ENCODE measurements at places on chromosomes 12 and 14.

DNA sequence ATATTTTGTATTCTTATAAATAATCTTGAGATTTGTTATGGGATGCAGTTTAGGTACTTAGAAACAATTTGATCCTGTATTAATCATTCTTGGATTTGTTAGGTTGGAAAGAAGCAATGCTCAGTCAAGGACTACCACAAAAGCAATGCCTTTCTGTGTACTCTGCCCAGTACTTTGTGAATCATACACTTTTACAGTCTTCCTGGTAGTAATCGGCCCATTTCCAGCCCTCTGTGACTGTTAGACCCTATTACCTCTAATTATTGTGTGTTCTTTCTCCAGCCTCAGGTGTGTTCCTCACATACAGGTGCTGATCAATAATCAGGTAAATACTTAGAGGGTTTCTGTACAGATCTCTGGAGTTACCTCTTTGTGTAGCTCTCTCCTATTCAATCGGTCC, 609.0 kb downstream of the KCNH5 start:
- no peaks in the 10 kb centered on the region for H3K4me1 ChIP-seq
- peak; percentile 61 for DNase-seq
- H3K36me3 ChIP-seq, result no peaks in the 10 kb centered on the region
- H3K27me3 ChIP-seq, result no peaks in the 10 kb centered on the region
- no peak overlapping the region for H3K4me3 ChIP-seq

GRCh38 chr12:94186278-94187241, 38.2 kb downstream of the PLXNC1 start:
- DNase-seq, result peak; percentile 17
- H3K27ac ChIP-seq, result no peak overlapping the region
- H3K27me3 ChIP-seq, result no peaks in the 10 kb centered on the region
- H3K4me3 ChIP-seq, result no peak overlapping the region

DNA sequence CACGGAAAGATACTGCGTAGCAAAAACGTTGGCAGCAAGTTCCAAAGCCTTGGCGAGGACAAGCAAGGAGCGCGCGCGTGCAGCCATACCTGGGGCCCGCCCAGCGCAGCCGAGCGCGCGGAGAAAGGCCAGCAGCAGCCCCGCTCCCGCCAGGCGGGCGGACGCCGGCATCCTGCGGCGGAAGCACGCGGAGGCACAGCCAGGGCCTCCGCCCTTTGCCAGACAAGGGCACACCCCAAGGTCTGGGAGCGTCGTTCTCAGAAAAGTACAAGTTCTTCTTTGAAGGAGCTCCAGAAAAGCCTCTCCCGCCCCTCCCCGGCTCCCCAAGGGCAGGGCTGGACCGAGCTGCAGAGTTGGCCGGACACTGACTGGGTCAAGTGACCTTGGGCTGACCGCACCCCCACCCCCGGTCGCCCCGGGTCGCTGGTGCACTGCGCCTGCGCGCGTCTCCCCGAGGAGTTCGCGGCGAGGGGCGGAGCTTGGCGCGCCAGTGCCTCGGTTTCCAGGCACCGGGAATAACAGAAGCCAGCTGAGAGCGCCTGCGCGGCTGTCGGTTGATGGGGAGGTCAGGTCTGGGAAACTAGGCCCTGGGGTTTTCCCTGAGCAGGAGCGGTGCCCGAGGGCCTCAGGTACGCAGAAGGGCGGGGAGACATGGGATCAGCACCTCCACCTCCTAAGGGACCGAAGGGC, at the start of gene ZC2HC1C:
ZC2HC1C (plus strand) TSS at position 521 of the 690 bp plus-strand sequence. CDS start 933 bp downstream, outside the sequence.
- peak; percentile 98 for DNase-seq
- H3K4me1 ChIP-seq, result peaks cover 12% of the 10 kb centered on the region
- H3K4me3 ChIP-seq, result peak within 1 kb of the TSS; percentile 73
- H3K36me3 ChIP-seq, result no peaks in the 10 kb centered on the region
- H3K27me3 ChIP-seq, result no peaks in the 10 kb centered on the region

DNA sequence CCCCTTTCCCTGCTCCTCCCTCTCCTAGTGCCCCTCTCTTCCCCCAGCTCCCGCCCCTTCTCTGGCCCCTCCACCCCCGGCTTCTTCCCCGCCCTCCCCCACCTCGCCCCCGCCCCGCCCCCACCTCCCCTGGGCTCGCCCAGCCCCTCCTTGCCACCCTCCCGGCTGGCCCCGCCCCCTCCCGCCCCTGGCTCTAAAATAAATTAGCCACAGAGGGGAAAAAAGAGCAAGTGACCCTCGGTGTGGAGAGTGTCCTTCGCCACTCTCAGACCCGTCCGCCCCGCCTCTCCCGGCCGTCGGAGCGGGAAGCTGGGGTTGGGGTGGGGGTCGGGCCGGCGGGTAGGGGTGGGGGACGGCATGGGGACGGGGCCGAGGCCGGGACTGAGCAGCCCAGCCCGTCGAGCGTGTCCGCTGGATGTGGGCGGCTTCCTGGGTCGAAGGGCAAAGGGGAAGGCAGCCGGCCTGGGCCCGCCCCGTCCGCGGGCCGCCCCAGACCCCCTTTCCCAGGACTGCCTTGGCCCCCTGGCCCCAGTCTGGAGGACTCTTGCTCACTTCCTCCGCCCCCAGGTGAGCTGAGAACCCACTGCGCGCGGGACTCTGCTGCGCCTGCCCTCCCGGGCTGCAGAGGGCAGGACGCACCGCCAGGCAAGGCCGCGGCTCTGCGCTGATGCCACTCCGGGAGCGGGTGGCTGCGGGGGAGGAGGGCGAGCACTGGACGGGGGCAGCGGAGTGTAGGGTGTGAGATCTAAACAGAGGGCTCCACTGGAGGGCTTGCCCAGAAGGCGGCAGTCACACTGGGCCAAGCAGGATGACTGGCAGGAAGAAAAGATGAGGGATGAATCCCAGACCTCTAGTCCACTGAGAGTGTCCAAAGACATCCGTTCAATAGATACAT, 570 bp upstream of the FIGNL2 start:
- H3K27ac ChIP-seq, result no peak overlapping the region
- peaks cover 57% of the 10 kb centered on the region for H3K27me3 ChIP-seq
- H3K4me1 ChIP-seq, result peaks cover 19% of the 10 kb centered on the region
- H3K4me3 ChIP-seq, result no peak overlapping the region
- no peaks in the 10 kb centered on the region for H3K36me3 ChIP-seq

DNA sequence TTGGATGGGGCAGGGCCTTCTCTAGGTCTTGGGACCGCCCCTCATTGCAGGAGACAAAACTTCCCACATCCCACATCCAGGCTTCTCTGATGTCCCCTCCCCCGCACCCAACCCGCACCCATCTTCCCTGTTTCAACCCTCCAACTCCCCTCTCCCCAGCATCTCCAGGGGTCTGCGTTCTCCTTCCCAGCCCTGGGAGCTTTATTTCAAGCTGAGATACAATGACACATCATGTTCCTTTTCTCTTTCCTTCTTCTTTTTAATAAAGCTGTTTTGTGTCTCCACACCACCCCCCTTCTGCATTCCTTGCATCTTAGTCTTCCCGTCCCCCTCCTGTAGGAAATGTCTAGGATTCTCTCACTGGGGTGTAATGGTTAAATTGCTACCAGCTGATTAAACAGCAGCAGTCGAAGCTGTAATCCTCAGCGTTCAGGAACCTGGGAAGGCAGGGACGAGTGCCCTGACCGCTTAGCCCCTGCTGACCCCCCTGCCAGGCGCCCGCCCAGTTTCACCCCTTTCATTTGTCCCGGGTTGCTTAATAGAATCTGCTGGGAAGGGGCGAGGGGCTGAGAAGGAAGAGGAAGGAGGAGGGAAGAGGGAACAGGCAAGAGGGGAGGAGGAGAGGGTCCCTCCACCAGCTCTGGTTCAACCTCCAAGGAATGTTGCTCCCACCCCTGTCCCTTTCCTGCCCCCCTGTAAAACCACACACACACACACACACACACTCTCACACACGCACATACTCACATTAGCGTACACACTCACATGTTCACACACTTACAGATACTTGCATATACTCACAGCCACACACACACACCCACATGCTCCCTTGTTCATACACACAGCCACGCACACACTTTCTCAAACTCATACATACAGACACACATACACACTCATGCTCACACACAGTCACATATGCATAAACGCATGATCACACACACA, 104.5 kb upstream of the MED13L start:
- H3K4me1 ChIP-seq, result peaks cover 15% of the 10 kb centered on the region
- DNase-seq, result peak; percentile 35
- H3K4me3 ChIP-seq, result no peak overlapping the region

DNA sequence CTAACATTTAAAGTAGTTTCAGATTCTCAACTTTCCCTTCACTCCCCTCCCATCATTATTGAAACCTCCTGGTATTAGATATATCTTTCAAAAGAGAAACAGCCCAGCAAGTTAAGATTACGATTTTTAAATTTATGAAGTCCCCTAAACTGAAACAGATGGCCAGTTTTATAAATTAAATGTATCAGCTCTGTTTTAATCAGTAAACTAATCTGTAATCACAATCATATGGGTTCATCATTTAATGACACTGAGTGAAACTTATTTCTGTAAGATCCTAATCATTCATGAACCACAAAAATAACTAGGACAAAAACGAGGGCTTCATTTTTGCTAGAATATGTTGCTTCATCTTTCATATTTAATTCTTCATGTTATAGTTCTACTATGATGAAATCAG, 137.8 kb downstream of the EPS8 start:
- H3K4me1 ChIP-seq, result no peaks in the 10 kb centered on the region
- peaks cover 32% of the 10 kb centered on the region for H3K36me3 ChIP-seq

DNA sequence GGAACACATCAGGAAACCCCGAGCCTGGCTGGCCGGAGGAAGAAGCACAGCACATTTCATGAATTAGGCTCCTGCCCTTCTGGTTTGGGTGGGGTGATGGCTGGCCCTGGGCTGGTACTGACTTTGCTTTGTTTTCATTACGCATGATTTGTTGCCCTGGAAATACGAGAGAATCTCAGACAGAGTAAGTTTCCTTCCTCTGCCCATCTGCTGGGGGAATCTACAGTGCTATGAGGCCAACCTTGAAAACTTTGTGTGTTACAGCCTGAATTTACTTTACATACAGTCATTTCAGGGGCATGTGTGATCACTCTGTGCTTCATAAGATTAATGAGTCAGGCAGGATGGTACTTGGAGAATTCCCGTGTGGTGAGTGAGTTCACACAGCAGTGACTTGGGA, 20.5 kb upstream of the SLC5A8 start:
- H3K4me3 ChIP-seq, result no peak overlapping the region
- no peaks in the 10 kb centered on the region for H3K36me3 ChIP-seq
- no peaks in the 10 kb centered on the region for H3K4me1 ChIP-seq
- DNase-seq, result no peak
- no peaks in the 10 kb centered on the region for H3K27me3 ChIP-seq
- H3K27ac ChIP-seq, result no peak overlapping the region

DNA sequence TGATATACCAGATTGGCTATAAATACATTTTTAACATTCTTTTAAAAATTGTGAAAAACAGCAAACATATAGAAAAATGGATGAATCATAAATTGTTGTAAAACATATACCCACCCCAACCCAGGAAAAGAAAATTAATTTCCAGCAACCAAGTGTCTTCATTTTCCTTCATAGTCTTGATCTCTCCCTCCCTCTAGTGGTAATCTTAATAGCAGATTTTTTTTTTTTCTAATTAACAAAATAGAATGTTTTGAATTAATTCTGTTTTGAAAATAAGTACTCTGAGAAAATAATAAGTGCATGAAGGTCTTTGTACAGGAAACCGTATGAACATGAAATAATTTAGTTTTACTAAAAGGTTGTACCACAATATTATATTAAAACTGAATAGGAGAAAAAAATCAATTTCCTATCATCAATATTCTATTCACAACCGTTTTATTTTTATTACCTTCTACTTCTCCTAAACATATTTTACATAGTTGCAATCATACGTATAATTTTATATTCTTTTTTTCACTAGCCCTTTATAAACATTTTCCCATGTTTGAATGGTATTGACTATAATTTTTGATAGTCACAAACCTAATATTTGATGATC, 7.0 kb downstream of the ETNK1 start:
- H3K27me3 ChIP-seq, result no peaks in the 10 kb centered on the region
- no peak for DNase-seq
- H3K27ac ChIP-seq, result no peak overlapping the region
- H3K4me1 ChIP-seq, result peaks cover 3% of the 10 kb centered on the region
- H3K36me3 ChIP-seq, result peaks cover 10% of the 10 kb centered on the region

DNA sequence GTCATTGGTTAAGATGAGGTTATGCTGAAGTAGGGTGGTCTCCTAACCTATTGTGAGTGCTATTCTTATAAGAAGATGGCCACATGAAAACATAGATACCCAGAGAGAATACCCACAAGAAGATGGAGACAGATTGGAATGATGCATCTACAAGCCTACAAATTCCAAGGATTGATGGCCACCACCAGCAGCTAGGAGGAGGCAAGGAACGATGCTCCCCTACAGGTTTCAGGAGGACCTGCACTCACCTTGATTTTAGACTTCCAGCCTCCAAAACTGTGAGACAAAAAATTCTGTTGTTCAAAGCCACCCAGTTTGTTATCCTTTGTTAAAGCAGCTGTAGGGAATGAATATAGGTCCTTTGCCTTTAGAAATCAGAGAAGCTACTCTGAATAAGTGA, 227.4 kb downstream of the NEDD1 start:
- DNase-seq, result no peak
- no peak overlapping the region for H3K27ac ChIP-seq
- no peaks in the 10 kb centered on the region for H3K36me3 ChIP-seq

GRCh38 chr12:93563807-93564538, 8.5 kb upstream of the SOCS2 start:
- peaks cover 8% of the 10 kb centered on the region for H3K36me3 ChIP-seq
- no peaks in the 10 kb centered on the region for H3K27me3 ChIP-seq
- H3K27ac ChIP-seq, result no peak overlapping the region
- no peak for DNase-seq
- no peak overlapping the region for H3K4me3 ChIP-seq

DNA sequence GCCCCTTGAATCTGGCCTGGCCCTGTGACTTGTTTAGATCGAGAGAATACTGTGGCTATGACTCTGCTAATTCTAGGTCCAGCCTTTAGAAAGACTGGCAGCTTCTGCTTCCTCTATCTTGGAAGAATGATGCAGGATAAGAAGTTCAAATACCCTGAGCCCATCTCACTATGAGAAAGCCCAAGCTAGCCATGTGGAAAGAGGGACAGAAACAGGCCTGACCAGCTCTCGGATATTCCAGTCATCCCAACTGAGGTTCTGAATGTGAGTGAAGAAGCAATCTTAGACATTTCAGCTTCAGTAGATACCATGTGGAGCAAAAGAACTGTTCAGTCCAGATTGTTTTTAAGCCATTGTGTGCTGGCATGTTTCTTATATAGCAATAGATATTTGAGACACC, 17.3 kb upstream of the KRR1 start:
- H3K36me3 ChIP-seq, result no peaks in the 10 kb centered on the region
- H3K27me3 ChIP-seq, result no peaks in the 10 kb centered on the region
- no peaks in the 10 kb centered on the region for H3K4me1 ChIP-seq
- H3K27ac ChIP-seq, result no peak overlapping the region
- H3K4me3 ChIP-seq, result no peak overlapping the region
